ENCODE measurements at places on chromosomes 7 and 10. TPM values are rescaled to one million over a fixed set of nuclear protein-coding genes. Genes with fewer than 3 reads are reported as not detected.

Gene SPDYE8
- not detected for total RNA-seq

- peak; percentile 36 for DNase-seq
Observed at GRCh38 chr10:3848775-3849635, 64.0 kb upstream of the KLF6 start.

DNA sequence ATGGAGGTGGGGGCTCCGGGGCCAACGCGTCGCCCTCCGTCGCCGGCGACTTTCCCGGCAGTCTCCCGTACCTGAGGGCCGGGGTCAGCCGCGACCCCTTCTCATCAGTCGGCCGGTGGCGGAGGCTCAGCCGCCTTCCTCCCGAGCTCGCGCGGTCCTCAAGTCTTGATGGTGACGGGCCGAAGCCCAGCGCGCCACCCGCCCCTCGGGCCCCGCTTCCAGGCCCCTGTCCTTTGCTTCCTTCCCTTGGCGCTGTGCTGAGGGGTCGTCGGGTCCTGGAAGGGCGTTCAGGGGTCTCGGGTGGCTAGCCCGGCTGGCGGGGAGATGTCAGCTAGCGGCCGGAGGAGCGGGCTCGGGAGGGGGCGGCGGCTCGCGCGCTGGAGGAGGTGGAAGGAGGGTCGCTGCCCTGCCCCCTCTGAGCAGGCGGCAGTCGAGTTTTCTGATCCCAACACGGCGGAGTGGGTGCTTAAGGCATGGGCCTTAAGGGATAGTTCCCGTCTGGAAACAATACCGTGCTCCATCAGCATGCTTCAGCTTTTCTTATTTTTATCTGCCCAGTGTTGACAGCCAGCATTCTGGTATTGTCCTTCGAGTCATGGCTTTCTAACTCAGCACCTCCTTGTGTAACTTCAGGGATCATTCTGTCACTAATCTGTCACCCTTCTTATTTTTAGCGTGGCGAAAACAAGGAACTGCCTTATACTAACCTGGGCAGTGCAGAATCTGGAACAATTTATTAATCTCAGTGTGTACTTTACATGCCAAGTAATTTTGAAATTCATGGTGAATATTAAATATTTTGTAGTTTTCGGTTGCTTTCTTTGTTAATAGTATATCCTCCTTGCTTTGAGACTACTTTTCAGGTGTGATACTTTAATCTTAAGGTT, 748 bp downstream of the PHTF2 start:
- peak; percentile 61 for DNase-seq

GRCh38 chr10:125316436-125316835, 156.1 kb upstream of the CTBP2 start:
- no peak for DNase-seq

Gene C10orf67
- total RNA-seq, result not detected

Gene GPR26
- not detected for total RNA-seq

GRCh38 chr10:72663971-72664370, 28.0 kb upstream of the MCU start:
- no peak for DNase-seq

Gene BUD23
- 60.1 TPM for total RNA-seq

- no peak for DNase-seq
Observed at GRCh38 chr10:49271346-49271745, 27.6 kb upstream of the C10orf71 start.

DNA sequence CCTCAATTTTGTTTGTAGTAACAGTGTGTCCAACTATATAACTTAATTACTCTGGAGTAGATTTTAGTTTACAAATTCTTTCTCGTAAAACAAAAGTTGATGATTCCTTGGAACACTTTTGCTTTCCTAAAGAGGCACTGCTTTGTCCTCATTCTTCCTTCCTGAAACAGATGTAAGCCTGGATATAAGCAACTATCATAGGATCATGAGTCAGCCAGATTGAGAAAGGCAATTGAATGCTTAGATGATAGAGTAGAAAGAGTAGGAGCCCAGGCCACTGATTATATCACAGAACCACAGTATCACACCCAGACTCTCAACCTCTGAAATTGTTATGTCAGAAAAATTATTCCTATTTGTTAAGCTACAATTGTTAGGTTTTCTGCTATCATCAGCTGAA, 69.9 kb downstream of the TMEM106B start:
- peak; percentile 15 for DNase-seq

- DNase-seq, result no peak
Observed at GRCh38 chr7:158239290-158239981, 348.2 kb downstream of the PTPRN2 start.

DNA sequence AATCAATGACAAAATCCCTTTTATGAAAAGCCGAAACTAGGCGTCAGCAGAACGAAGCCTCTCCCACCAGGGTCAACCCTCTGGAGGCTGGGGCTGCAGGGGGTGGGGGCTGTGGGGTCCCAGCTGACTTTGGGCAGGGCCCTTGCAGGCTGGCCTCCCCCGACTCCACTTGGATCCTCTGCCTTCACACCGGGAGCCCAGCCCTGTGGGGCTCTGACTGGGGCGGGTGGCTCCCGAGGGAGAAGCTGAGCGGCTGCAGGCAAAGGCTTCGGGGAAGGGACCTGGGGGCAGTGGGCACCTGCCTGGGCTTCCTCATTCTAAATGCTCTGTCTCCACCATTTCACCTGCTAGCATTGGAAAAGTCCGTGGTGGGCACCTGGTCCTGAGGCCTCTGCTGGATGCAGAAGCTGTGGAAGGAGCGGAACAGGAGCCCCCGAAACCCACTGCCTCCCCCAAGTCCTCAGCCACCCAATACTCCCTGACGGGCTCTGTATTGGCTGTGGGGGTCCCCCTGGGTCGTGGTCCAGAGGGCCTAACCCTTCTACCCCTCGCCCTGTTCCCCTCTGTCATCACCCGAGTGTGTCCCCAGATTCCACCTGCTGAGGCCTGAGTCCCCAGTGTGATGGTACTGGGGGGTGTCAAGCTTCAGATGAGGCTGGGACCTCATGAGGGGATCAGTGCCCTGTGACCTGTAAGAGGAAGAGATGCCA, 108.6 kb downstream of the DNAJB6 start:
- DNase-seq, result no peak

GRCh38 chr10:93059975-93060886, at the start of gene CYP26C1:
Gene CYP26C1 (plus strand): TSS chr10:93060798. CDS start chr10:93061264, 466 bp downstream.
- no peak for DNase-seq
